ENCODE measurements at places on chromosomes 3 and 15.
A peak's percentile ranks its signal among the peaks of the same experiment; 100 is the strongest.

GRCh38 chr15:29815000-29815710 lies 7.1 kb downstream of the TJP1 start:
- no peak for DNase-seq

GRCh38 chr3:152197451-152197850 lies 71.3 kb upstream of the MBNL1 start:
- no peak for DNase-seq

- no peak for DNase-seq
These were observed 196.5 kb downstream of the KLF13 start for GRCh38 chr15:31523027-31523654.

DNA sequence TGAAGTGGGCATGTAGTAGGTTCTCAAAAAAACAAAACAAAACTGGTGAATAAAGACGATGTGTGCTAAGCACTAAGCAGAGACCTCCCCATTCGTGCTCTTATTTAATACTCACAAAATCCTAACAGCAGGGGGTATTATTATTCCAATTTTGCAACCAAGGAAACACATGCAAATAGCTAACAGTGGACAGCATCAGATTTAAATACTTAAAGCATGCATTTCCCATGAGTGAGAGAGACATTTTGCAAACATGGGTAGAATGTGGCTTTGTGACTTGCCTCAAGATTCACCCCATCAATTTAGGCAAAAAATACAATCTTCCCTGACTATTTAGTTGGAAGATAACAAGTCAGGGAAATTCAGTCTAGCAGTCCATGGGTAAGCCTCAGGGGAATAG lies 946.2 kb upstream of the CFAP20DC start:
- DNase-seq = no peak

GRCh38 chr3:32500880-32501782 lies 1.5 kb downstream of the CMTM6 start:
- DNase-seq = no peak

- no peak for DNase-seq
These were observed 7.9 kb upstream of the ZMAT3 start for GRCh38 chr3:179079537-179079936.

DNA sequence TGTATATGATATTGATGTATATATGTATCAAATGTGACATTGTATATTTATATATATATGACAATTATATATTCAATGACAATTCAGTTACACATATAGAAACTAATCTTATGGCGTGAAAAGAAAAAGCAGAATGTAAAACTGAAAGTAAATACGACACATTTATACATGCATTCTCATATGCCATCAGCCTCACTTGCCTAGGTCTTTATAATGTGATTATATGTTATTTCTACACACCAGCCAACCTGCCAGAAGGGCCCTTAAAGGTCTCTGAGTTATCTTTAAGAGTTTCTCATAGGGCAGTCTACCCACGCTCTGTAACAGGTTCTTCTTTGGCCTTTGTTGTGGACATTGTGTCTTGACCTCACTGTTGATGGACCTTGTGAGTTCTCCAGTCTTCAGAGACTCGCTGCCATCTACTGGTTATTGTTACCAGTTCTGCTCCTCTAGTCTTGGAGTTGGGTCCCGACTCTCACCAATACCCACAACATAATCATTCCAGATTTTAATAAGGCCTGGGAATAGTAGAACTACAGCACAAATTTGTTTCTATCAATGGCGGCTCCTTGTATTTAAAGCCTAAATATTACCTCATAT lies 371.5 kb upstream of the GOLIM4 start:
- peak; percentile 28 for DNase-seq

- DNase-seq = no peak
These were observed 136.0 kb upstream of the RAP2B start for GRCh38 chr3:153026026-153026425.

GRCh38 chr15:38059665-38060064 lies 125.2 kb downstream of the TMCO5A start:
- no peak for DNase-seq

GRCh38 chr3:101732240-101732641 lies 7.8 kb downstream of the CEP97 start:
- DNase-seq = no peak

- DNase-seq = no peak
These were observed 86.8 kb downstream of the RFTN1 start for GRCh38 chr3:16426665-16427064.

GRCh38 chr3:111072031-111072921 lies 660 bp downstream of the NECTIN3 start:
- no peak for DNase-seq

- DNase-seq = no peak
These were observed 348.5 kb downstream of the ERC2 start for GRCh38 chr3:56119575-56120349.

DNA sequence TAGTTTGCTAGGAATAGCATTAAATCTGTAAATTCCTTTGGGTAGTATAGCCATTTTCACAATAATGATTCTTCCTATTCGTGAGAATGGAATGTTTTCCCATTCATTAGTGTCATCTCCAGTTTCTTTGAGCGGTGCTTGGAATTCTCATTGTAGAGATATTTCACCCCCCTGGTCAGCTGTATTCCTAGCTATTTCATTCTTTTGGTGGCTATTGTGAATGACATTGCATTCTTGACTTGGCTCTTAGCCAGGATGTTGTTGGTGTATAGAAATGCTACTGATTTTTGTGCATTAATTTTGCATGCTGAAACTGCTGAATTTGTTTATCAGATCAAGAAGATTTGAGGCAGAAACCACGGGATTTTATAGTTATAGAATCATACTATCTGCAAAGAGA lies 690.5 kb upstream of the ALCAM start:
- no peak for DNase-seq

DNA sequence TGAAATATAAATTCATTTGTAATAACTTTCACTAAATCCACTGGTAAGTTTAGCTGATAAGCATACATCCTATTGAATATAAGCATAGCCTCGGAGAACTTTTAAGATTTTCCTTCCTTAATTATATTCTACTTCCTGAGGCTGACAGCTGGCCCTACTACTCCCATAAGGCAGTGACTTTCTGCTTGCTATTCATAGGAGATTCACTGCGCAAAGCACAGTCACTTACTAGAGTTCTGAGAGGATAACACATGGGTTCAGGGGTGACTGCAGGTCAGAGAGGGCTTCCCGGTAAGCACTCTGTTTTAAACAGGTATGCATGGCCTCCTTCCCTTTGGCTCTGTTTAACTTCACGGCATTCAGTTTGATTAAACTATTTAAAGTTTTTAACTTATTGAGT lies 75.8 kb downstream of the FAIM start:
- DNase-seq = no peak

DNA sequence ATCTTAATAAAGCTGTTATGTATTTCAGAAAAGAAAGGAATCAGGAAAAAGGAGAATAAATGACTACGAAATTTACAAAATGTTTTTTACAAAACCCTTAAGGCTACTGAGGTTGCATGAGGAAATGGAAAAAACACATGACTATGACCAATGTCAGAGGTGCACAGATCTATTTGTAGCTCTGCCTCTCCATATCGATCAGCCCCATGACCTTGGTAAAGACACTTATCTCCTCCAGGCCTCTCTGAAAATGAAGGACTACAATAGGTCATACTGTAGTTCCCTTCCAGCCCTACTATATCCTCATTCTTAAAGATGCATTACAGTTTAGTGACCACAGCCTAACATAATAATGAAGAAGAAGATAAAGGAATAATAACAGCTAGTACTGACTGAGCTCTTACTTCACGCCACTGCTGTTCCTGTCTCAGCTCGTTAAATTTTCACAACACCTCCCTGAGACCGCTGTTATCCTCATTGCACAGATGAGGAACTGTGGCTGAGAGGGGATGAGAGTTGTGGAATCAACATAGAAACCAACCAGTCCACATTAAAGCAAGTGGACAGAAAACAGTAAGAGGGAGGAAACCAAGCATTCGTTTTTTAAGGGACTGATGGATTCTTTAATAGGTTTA lies 163.2 kb downstream of the MAGI1 start:
- no peak for DNase-seq

GRCh38 chr3:112086076-112086854 lies at the start of gene C3orf52:
Gene C3orf52 (plus strand): TSS chr3:112086389. CDS start chr3:112086408, 19 bp downstream.
- peak; percentile 87 for DNase-seq

DNA sequence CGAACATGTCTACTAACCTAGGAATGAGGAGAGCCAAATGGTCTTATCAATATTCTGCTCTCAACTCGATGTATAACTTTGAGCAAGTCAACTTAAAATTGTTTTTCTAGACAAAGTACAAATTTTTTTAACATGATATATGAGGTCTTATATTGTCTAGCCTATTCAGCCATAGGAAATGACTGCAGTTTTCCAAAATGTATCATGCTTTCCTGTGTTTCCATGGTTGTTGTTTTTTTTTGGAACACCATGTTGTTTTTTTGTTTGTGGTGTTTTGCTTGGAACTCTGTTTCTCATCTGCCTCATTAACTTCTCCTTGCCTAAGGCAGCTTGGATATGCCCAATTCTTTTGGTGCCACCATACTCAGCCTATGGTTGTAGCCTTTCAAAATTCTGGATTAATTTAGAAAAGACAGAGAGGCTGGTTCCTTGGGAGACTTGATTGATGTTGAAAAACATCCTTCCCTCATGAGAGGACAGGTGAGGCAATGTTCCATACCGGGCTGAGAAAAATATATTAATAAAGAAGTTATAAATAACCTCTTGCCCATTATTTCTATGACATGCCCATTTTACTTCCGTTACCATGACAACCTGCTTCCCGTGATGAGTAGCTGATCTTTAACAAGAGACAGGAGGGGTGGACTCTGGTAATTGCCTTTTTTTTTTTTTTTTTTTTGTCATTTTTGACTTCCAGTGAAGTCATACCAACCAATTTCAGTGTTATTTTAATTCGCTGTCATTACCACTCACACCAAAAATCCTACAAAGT lies 687.9 kb upstream of the GRM7 start:
- no peak for DNase-seq

DNA sequence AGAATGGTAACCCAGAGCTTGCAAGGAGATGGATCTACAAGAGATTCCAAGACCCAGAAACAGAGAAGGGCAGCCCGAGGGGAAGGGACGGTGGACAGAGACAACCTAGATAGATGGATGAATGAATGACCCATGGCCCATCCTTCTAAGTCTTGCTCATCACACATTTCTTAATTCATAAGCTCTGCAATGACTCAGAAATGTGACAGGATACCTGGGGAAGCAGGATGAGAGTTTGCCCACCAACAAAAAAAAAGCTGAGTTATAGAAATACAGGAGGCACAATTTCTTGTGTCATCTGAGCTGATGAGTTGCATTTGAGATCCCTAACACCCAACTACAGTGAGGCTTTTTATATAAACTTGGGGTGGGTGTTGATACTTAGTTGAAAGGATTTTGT lies 76.6 kb downstream of the CNTN3 start:
- DNase-seq = no peak

- DNase-seq = no peak
These were observed 258.9 kb downstream of the ADAMTS17 start for GRCh38 chr15:100082761-100083402.

- DNase-seq = no peak
These were observed 223.7 kb upstream of the DPH6 start for GRCh38 chr15:35769656-35770055.

GRCh38 chr15:99449514-99449913 lies 116.3 kb upstream of the MEF2A start:
- DNase-seq = peak; percentile 3

GRCh38 chr3:24299806-24300626 lies 194.6 kb downstream of the THRB start:
- DNase-seq = no peak

- DNase-seq = no peak
These were observed 43.2 kb upstream of the TMEM45A start for GRCh38 chr3:100449214-100449613.

DNA sequence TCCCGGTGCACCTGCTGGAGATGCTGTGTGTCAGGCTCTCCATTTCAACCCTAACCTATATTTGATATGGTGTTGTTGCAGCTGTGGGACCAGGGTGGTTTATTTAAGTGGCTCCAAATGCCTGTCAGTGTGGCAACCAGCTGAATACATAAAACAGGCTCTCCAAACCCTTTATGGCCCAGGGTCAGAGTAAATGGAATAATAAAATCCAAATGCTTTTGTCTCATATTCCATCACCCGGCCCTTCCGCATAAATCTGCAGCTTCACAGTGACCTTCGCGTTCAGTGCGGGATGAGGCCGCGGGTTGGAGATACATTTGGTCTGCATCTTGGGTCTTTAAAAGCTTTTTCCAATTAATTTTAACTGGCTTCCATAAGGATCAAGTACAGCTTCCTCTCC lies 382.1 kb upstream of the NR2F2 start:
- DNase-seq = no peak

- peak; percentile 37 for DNase-seq
These were observed 42.8 kb upstream of the RNU6-1 start for GRCh38 chr15:67882487-67883233.

DNA sequence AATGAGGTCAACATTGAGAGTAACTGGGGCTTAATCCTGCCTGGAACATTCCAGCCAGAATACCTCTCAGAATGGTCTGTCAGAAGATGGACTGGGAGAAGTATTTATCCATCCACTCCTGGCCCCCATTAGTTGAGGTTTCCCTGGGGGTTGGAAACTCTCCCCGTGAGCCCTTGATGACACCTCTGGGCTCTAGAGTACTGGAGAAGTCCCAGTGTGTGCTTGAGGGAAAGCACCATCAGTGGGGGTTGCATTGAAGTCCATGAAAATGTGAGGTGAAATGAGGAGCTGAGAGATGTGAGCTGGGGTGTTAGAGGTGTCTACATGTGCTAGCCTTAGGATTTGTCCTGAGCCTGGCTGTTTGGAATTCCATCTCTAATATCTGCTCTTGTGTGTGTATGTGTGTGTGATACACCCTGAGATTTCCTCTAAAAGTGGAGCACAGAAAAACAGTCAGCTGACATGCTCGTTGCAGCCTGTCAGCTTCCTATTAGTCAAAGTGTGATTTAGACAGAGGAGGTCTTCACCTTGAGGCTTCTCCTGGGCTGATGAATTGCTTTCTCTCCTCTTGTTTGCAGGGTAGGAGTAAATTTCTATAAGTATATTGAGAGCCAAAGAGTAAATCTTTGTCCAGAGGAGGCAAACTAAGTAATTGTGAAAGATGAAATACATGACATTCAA lies 67.6 kb downstream of the NR1D2 start:
- no peak for DNase-seq

DNA sequence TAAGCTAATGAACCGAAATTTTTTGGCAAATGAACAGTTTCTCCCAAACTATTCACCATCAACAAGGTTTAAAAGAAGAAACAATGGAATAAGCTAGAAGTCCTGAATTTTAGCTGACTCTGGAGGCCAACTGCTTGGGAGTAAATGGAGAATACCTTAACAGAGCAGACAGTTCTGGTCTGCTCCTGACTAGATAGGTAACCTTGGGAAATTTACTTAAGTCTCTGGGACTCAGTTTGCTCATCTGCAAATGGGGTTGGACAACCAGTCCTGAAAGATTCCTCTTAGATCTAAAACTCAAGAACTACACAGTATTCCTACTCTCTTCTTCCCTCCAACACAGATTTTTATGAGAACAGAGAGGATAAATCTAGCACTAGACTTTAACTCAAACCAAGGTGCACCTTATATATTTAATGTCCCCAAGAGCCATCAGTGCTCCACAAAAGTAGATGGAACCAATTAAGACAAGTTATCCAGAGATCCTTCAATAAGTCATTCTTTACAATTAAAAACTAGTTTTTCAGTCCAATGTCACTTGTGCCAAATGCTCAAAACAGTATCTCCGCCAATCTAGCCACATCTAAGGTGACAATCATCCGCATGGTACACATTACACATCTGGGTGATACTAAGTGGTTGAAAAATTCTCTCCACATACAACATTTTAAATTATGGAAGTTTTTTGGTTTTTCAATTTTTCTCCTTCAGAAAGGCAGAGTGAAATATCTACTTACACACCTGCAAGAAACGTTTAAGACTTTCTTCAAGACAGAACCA lies 1.5 kb downstream of the RHOA start:
- DNase-seq = no peak

- no peak for DNase-seq
These were observed 20.2 kb downstream of the LRIG1 start for GRCh38 chr3:66480666-66481065.

Data from GM10248 (cell line).